HS-27A (cell line): ENCODE measurements at places on chromosomes 13 and 19.

- DNase-seq: no peak
Measured at GRCh38 chr13:48775285-48775684, 121.6 kb downstream of the CYSLTR2 start.

DNA sequence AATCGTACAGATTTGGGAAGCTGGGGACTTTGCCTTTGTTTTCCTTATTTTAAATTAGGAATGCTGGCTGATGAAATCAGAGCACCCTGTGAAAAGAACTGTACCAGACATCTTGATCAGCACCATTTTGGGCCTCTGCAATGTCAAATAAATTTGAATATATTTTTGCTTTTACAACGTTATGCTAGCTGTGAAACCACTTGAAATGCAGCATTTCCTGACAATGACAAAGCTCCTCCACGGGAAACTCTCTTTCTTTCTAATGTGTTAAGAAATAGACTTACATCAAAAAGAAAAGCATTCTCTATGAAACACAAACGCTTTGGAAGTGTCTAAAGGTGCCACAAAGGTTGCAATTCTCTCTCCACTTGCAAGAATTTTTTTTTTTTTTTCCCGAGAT, 47.1 kb upstream of the MAP3K10 start:
- no peak for DNase-seq

DNA sequence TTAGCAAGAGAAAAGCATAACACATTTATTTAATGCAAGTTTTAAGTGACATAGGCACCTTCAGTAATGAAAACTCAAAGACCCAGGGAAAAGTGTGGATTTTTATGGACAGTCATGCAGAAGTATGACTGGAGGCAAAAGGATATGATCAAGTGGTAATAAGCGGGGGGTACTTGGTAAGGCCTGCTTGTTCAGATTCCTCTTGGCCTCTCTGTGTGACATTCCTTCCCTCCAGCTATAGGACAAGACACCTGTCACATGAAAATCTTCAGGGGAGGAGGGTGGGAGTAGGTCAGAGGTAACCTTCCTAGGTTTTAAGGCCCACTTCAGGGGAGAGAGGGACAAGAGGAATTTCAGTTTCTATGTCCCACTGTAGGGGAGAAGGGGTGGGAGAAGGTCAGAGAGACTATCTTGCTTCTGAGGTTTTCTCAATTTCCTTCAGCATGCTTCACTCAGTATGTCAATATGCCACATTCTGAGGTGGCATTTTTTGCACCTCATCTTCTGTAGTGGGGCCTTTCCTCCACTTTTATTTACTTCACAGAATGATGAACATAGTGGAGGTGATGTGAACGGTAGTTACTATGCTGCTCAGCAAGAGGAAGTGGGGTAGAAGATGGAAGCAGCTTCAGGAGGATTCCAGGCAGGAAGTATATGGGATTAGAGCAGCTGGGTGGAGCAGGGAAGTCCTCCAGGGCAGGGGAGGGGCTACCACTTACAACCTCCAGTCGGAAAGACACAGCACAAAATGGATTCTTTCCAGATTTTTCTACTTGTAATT, 73.2 kb upstream of the RFC3 start:
- DNase-seq: no peak

DNA sequence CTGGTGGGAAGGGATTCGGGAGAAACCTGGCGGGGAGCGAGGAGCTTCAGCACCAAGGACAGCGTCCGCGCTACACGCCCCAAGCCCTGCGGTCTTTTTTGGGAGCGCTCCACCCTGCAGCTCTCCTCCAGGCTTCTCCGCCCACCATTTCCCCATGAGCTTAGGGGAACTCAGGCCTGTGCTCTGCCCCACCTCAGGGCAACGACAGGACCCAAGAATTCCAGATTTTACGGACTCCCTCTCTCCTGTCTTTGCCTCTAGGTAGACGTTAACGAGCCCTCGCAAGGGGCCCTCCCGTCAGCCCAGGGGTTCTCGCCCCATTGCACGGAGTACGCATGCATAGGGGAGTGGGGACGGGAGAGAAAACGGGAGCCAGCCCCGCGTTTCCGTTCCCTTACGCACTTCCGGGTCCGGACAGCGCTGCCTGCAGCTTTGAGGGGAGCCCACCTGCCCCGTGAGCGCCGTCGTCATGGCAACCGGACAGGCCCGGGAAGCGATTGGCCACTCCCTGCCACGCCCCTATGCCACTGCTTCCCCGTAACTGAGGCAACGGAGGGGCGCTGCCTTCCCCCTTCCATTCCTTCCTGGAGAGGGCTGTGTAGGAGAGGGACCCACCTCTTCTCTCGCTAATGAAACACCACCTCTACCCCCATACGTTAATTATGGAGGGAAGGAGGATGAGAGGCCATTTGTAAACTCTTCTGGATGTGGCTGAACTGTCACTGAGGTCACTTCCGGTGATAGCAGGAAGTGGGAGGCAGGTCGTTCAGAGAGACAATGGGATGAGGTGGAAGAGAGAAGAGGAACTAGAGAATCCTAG, 20.8 kb downstream of the NOVA2 start:
- no peak for DNase-seq

- no peak for DNase-seq
Measured at GRCh38 chr13:22837980-22838647, 342.7 kb upstream of the SGCG start.

- DNase-seq: no peak
Measured at GRCh38 chr13:45086484-45086883, 33.8 kb upstream of the GTF2F2 start.

DNA sequence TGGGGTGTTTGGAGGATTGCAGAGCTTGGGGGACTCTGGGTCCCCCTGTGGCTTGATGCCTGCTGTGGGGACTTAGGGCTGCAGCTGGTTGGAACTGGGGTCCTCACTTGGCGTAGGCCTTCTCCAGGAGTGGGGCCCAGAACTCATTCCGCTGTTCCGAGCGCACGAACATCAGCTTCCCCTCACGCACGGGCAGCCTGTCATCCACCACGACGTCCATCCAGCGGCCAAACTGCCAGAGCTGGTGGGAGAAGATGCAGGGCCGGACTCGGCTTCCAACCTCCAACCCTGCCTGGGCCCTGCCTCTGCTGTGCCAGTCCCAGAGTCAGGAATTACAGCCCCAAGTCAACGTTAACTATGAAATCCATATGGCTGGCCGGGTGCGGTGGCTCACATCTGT, 2.6 kb downstream of the CAPN12 start:
- no peak for DNase-seq

GRCh38 chr19:3046698-3047495, 15.4 kb downstream of the TLE5 start:
- no peak for DNase-seq

- DNase-seq: no peak
Measured at GRCh38 chr19:44553478-44554171, 24.1 kb upstream of the CEACAM20 start.

DNA sequence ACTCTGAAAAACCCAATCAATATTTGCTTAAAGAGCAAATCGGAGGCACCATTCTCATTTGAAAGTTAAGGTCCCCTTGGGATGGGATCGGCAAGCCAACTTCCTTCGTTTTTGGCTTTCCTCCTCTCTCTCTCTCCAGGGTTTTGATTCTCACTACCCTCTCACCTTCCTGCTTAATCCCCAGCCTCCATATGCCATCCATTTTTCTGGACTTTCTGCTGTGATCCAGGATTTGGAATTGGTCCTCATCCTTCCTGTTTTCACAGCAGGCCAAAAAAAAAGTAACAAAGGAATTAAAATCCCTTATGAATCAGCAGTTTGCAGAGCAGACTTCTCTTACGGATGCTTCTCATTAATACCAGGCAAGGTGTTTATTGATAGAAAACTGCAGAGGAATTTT, 283.1 kb upstream of the TMTC4 start:
- DNase-seq: no peak

GRCh38 chr19:4624733-4625362, 14.5 kb upstream of the TNFAIP8L1 start:
- no peak for DNase-seq

- DNase-seq: no peak
Measured at GRCh38 chr19:18176367-18177310, 3.0 kb downstream of the IFI30 start.

DNA sequence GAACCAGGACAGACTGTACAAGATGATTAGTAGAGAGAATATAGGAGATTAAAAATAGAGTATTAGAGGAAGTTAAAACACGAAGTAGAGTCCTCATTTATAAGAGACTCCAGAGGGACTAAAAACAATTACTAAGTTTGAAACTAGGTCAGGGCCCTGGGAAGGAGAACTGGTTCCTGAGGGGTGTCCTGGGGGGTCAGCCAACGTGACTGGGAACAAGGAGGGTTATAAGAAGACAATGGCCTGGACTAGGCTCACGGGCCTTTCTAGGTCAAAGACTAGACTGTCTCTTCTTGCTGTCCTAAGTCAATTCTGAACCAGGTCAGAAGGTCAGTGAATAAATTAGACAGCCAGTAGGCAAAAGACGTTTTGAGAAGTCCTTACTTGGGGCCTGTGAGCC, 165.3 kb downstream of the IER2 start:
- no peak for DNase-seq

DNA sequence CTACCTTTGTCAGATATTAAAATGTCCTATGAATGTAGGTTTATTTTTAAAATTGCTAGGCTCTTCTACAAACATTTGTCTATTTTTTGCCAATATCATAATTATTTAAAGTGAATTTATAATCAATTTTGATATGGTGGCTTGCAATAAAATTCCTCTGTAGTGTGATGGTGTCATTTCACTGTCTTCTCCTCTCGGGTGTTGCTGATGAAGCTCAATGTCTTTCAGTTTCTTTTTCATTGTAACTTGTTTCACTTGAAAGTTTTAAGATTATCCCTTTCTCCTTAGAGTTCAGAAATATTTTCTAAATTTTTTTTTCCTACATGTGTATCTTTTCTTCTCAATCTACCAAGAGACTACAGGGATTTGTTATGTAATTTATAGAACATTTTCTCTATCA, 267.1 kb upstream of the EDNRB start:
- DNase-seq: no peak

DNA sequence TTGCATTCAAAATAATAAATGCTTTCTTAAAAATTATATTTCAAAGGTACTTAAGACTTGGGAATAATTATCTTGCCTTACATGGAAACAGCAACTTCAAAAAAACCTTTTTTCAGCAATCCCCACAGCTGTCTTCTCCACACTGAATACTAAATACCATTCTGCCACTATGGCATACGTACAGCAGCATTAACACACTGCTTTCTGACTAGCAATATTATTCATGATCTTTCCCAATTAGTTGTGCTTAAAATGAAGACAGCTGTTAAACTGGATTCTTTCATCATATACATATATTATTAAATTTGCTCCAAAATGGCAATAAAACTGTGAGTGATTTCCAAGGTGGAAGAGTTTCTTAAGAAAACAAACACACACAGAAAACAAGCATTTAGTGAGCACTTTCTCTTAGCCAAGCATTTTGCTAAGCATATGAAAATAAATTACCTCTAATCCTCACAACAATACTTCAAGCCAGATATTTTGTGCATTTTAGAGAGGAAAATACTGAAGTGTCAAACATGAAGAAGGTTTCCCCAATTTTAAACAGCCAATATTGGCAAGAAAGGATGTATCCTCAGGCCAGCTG, 609.5 kb downstream of the SLITRK1 start:
- no peak for DNase-seq

DNA sequence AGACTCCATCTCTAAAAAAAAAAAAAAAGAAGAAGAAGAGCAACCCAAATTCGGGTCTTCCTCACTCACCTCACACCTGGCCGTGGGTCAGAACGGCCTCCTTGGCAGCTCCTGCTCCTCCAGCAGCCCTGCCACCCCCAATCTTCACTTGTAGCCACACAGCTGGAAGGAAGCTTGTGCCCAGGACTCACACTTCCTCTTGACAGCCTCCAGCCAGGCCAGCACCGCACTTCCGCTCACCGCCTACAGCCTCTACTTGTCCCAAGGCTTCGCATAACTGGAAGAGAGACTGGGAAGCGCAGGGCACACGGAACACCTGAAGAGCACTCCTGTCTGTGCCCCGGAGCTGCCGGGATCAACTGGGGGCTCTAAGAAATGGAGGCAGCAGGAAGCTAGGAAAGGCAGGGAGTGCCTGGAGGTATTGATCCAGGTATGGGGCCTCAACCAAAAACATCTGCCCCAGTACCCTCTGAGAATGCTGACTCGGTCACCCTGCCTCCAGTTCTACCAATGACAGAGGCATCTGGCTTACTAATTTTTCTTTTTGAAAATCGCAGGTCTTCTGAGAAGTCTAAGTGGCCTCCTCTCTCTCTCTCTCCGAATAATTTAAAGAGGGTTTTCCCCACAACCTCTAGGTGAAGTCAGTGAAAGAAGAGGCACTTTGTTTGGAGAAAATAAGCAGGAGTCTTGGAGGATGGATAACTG, 31.1 kb upstream of the ATP12A start:
- DNase-seq: no peak

- DNase-seq: no peak
Measured at GRCh38 chr19:47529018-47529742, 14.3 kb upstream of the NAPA start.

GRCh38 chr13:52348983-52349780, 56.8 kb downstream of the THSD1 start:
- DNase-seq: no peak
